ENCODE measurements at places on chromosomes 6 and 20.

DNA sequence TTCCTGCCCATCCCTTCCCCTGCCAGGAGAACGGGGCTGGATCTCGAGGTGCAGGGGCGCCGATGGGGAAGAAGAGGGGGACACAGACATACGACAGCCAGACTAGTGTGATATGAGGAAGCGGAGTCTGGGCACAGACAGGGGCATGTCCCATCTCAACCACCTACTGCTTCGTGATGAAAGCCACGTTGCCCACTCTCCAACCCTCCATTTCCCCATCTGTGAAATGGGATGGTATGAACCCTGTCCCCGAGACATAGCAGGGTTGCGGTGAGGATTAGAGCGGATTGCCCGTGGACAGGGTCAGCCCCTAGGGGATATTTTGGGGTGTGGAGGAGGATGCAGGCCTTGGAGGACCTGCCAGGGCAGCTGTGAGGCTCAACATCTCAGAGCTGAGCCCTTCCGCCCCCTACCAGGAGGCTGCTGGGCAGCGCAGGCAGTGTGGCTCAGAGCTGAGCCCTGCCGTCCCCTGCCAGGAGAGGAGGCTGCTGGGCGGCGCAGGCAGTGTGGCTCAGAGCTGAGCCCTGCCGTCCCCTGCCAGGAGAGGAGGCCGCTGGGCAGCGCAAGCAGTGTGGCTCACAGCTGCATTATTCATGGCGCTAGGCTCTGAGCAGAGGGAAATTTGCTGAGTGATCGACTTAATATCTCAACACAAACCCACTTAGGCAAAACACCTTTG lies 71.7 kb downstream of the GRM4 start:
- DNase-seq = no peak

GRCh38 chr6:25171301-25171700 lies 107.9 kb upstream of the CARMIL1 start:
- no peak for DNase-seq

DNA sequence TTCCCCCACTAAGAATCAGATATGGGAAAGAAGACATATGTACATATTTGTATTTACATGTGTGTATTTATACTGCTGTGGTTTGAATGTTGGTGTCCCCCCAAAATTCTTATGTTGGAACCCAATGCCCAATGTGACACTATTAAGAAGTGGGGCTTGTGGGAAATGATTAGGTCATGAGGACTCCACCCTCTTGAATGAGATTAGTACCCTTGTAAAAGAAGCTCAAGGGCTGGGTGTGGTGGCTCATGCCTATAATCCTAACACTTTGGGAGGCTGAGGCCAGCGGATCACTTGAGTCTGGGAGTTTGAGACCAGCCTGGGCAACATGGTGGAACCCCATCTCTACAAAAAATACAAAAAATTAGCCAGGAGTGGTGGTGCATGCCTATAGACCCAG lies 3.9 kb upstream of the SMIM13 start:
- DNase-seq = no peak

DNA sequence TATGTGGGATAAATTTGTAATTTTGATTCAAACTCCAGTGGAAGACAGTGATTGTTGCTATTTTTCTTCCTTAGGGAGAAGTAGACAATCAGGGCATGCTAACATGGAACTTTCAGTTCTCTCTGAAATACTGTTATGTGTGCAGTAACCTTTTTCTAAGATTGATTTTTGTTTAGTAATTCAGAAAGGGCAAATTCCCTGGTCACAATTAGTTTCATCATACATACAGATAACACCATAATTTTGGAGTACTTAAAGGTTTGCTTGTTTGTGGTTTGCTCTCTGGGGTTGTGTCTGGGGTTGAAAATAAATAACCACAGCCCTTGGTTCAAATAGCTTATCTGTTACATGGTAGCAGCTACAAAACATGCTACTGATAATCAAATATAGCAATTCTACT lies 34.4 kb downstream of the ADGRG6 start:
- DNase-seq = no peak

- no peak for DNase-seq
These were observed 71.9 kb downstream of the NOL4L start for GRCh38 chr20:32513031-32513866.

- no peak for DNase-seq
These were observed 332.0 kb downstream of the NRN1 start for GRCh38 chr6:5674721-5675120.

DNA sequence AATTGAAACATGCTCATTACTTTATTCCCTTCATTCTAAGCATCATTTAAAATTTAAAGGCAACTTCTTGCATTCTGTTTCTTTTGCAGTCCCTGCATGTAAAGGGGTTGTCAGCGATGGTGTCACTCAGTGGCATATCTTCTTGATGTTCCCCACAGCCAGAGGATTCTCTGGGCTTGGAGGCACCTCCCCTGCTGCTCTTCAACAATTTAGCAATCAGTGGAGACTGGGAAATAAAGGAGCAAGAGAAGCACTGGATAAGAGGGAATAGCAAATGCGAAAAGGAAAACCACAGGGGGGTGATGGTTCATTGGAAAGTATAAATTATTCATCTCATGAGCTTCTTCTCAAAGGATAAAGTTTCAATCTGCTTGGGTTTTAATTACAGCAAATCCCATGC lies 30.7 kb upstream of the MC3R start:
- DNase-seq = no peak

GRCh38 chr6:32153564-32154513 lies at the start of gene PPT2:
Gene PPT2, plus strand, starts transcription at chr6:32154141. Its CDS starts 454 bp downstream, at chr6:32154595.
- DNase-seq = peak; percentile 84

- DNase-seq = no peak
These were observed 160.7 kb upstream of the PDE10A start for GRCh38 chr6:165823609-165824326.

DNA sequence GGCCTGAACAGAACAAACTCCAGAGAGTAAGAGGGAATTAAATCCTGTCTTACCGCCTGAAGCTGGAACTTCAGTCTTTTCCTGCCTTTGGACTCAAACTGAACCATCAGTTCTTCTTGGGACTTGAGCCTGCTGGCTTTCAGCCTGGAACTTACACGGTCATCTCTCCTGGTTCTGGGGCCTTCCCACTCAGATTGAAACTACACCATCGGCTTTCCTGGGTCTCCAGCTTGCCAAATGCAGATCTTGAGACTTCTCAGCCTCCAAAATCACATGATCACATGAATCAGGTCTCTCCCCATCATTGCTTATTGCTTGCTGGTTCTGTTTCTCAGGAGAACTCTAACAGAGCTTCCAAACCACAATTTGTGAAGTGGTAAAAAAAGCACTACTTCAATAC lies 276.3 kb downstream of the KIF16B start:
- no peak for DNase-seq

DNA sequence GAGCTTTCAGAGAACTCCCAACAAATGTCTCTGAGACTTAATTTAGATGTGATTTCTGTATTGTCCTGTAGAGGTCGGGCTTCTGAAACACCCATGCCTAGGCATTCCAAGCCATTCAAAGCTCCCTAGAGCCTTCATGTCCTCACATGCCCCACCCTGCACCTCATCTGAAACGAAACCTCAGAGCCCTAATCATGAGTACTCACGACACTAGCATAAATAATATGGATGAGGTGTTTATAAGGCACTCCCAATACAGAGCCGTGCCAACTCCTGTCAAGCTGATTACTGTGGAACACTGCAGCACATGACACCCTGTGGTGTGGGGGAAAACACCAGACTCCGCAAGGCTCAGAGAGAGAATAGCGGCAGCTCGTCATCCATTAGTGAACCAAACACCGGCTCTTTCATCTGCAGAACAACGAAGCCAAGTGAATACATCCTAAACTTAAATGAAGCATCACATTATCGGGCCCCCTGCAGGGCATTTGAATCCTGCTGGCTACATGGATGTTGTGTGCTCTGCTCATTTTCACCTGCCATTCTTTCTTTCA lies 83.8 kb downstream of the FNDC1 start:
- peak; percentile 24 for DNase-seq

DNA sequence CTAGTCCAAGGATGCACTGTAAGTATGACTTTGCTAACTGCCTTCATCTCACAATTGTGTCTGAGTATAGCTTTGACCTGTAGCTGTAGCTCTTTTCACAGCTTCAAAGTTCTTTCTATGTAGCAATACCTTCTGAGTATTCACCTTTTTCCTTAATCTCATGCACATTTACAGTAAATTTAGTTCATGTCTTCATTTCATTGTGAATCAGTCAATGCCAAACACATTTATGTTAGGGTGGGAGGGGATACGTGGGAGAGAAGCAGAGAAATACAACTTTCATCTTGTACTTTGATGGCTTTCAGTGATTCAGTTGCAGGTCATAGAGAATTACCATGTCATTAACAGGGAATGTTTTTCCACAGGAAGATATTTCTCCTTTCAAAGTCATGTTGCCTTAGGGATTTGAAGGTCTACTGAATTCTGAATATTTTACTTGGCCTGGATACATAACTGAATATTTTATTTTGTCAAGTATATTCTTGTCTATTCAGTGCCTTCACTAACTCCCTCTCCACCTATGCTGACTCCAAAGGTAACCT lies 119.2 kb downstream of the TINAG start:
- no peak for DNase-seq

GRCh38 chr20:63890201-63890576 lies 4.7 kb upstream of the DNAJC5 start:
- DNase-seq = no peak

- no peak for DNase-seq
These were observed 6.0 kb downstream of the ASF1A start for GRCh38 chr6:118899948-118900347.

DNA sequence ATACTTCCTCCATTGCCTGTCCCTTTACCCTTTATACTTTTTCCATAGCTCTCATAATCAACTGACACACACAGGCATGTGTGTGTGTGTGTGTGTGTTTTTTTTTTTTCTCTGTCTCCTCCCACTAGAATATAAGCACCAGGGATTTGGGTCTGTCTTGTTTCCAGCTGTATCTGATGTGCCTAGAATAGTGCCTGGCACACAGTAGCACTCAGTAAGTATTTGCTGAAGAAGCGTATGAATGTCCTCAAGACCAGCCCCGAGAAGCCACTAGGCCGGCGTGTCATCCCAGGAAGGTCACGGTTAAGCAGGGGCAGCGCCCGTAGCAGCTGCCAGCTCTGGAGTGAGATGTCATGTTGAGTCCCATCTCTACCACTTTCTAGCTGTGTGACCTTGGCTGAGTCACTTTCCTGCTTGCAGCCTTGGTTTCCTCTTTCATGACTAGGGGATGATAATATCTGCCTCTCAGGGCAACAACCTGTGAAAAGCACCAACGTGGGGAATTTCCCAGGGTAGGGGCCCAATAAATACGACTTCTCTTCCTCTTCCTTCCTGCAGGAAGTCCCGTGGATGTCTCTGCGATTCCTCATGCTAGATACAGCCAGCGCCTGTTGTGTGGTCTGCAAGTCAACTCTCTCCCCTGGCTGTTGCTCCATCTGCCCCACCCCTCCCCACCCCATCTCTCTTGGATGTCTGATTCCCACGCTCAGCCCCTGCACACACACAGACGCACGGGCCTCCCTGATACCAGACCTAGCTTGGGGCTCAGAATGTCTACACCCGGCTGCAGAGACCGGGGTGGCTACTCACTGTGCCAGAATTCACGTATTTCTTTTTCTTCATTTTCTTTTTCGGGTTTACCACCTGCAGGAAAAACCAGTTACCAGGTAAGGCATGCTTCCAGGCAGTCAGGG lies 58.1 kb downstream of the RAB44 start:
- DNase-seq = peak; percentile 90

DNA sequence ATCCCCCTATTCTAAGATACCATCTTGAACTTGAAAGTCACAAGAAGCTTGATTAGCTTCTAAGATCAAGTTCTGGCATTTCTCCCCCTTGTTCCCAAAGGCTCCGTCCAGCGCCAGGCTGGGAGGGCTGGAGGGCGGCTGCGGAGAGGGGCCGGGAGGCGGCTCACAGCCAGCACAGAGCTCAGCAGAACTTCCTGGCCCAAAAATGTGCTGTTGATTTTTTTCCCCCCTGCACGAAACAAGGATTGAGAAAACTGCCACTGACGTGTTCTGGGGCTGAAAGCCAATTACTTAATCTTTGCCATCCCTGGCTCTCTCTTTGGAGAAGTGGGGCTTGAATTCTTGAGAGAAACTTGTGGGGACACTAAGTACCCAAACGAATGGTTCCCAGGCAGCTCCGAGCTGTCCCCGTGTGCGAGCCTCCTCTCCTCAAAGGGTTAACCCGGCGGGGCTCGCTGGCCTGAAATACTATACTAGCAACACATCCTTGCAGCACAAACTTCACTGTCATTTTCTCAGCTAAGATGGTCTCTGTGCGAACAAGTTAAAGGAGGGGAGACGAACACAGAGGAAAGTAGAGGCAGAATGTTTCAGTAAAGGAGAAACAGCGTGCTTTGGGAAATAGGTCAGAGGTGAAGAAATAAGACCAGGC lies 452 bp downstream of the TRAF3IP2 start:
- peak; percentile 17 for DNase-seq

DNA sequence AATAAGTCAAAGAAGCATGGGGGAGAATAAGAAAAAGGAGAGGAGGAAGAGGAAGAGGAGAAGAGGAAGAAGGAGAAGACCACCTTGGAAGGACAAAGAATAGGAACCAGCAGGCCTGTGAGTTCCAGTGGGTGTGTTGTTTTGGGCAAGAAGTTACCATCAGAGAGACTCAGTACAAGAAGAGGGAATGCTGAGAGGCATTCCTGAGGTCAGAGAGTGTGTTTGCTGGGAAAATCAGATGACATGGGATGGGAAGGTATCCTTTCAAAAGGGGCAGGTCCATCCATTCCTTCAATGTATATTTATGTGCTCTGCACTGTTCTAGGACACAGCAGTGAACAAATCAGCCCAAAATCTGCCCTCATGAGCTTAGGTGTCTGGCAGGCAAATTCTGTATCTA lies 40.5 kb upstream of the PRIM2 start:
- DNase-seq = no peak

GRCh38 chr20:62298577-62299249 lies 4.1 kb upstream of the ADRM1 start:
- DNase-seq = no peak

GRCh38 chr6:149454346-149454848 lies 30.4 kb downstream of the ZC3H12D start:
- no peak for DNase-seq

- DNase-seq = no peak
These were observed 159.5 kb upstream of the MAFB start for GRCh38 chr20:40848526-40848925.

- DNase-seq = no peak
These were observed 14.7 kb downstream of the FOXF2 start for GRCh38 chr6:1403851-1404712.

Measured in CD4-positive, alpha-beta T cell treated with Interleukin-4 for 1 hour (primary cell).